ENCODE measurements at places on chromosomes 5 and 9.

- no peak for DNase-seq
Observed at GRCh38 chr9:75532233-75533050, 358.0 kb upstream of the PCSK5 start.

- DNase-seq, result no peak
Observed at GRCh38 chr5:104538734-104539133, 976.1 kb upstream of the NUDT12 start.

DNA sequence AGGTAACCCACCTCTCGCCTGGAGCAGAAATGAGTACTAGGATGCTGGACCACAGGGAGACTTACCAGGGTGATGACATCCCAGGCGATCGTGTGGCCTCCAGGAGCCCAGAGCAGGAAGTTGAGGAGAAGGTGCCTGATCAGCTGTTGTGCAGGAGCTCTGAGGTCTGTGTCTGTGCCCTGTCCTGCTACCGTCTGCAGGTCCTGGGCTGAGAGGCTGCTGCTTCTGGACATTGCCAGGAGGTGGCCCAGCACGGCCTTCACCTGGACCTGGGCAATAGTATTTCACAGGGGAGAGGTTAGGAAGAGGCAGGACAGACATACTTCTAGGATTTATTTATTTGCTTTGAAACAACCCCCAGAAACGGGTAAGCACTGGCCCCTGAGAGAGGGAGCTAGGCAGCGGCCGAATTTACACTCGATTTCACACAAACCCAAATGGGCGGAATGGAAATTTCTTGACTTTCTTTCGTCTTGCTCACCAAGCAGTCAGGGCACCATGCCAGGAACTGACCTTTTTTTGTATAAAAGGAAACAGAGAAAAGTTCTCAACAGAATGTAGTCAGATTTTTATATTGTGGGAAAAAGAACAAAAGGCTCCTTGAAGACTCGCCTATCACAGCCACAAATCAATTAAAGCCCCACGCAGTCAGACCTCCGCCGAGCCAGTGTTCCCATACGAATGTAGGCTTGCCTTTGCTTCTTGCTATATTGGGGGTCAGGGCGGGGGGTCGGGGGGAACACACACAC lies 210.3 kb downstream of the FANCC start:
- DNase-seq, result no peak

DNA sequence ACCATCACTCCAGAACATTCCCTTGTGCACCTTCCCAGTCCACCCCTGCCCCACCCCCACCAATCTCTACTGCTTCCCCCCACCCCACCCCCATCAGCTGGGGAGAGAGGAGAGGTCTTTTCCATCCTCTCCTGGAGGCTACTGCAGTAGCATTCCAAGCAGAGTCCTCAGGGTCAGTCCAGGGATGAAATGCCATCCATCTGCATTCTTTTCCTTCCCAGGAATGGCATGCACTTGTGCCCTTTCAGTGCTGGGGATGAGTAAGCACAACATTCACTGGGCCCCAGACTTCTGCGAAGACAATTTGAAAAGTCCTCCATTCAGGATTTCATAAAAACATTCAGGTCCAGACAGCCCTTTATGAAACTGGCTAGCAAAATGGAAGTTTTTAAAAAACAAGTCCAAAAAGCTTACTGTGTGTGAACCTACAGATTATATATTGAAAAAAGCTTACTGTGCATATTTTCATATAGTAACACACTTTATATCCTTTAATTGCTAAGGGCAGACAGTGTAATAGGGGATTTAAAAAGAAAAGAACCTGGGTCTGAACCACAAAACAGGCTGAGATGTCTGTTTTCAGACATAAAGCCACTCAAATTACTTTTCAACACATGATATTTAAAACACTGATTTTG lies 50.0 kb upstream of the GOLPH3 start:
- no peak for DNase-seq

DNA sequence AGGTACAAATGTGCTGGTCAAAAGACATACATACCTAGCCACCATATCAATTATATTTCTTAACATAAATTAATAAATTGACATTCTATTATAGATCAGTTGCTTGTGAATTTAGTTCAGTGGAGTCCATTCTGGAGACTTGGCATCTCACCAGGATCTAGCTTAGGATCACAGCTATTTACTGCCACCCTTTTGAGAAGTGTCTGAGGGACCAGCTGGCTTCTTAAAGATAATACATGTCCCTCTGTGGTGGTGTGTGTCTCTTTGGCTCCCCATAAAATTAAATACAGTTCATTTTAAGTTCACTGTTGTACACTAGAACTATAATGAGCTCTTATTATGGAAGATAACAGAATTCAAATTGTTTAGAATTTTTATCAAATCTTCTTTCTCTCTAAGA lies 290.7 kb downstream of the PRELID2 start:
- no peak for DNase-seq

GRCh38 chr9:94134629-94135028 lies 50.4 kb downstream of the PTPDC1 start:
- DNase-seq, result no peak

- no peak for DNase-seq
Observed at GRCh38 chr9:113529336-113530009, 65.9 kb downstream of the RGS3 start.

GRCh38 chr5:44691802-44692201 lies 116.9 kb upstream of the MRPS30 start:
- DNase-seq, result no peak

GRCh38 chr5:50325237-50325832 lies 115.8 kb downstream of the EMB start:
- DNase-seq, result no peak

GRCh38 chr5:122063836-122064235 lies 14.2 kb downstream of the LOX start:
- DNase-seq, result no peak

- no peak for DNase-seq
Observed at GRCh38 chr5:40321514-40321913, 358.2 kb upstream of the PTGER4 start.

DNA sequence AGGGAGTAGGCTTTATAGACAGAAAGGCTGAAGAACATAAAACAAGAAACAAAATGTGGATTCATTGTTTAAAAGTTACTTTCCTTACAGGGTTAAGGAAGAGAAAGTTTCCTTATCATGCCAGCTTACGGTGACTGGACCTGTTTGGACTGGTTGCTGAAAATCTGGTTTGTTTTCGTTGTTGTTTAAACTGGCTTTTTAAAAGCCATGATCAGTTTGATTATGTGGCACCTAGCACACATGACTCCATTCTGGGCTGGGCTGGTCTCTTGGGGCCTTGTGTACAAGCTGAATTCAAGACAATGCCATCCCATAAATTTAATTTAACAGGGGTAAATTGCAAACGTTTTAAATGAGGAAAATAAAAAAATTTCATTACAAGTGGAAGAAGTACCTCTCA lies 18.4 kb upstream of the ZNF474 start:
- no peak for DNase-seq

GRCh38 chr9:124309667-124310084 lies 51.9 kb downstream of the NEK6 start:
- DNase-seq, result no peak

GRCh38 chr5:173660481-173661280 lies 44.2 kb upstream of the BOD1 start:
- no peak for DNase-seq

DNA sequence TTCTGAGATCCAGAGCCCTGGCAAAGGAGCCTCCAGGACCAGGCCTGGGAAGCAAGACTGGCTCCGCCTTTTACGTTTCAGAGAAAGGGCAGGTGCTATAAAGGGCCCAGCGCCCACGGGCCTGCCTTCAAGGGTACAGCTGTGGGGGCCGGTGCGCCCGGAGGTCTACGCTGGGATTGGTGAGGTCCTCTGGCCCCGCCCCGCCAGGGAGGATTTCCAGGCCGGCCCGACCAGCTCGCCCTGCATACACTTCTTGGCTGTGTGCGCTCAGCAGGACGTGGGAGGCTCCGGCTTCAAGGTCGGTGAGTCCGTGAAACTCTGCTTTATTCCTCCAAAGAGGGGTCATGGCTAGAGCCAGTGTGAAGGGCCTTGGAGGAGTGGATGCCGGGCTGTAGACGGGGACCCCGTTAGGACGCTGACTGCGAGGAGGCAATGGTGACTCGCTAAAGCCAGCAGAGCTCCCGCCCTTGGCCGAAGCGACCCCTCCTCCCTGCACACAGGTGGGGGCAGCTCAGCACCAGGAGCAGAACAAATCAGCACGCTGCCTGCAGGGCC lies at the start of gene CKMT2:
CKMT2 (plus strand) TSS at position 243 of the 555 bp plus-strand sequence. CDS start 17,811 bp downstream, outside the sequence.
- DNase-seq, result no peak

DNA sequence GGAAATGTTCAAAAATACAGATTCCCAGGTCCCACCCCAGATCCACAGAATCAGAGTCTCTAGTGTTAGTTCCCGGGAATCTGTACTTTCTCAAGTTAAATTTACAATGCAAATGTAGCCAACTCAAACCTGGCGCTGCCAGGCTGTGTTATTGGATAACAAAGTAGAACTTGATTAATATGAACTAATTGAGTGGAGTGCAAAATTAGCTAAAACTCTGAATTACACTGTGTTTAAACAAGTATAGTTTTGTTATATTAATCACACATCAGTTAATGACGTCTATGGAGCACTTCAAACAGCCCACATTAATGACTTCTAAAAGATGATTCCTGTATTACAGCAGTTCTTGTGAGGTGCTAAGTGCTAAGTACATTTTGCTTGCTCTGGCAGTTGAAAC lies 32.4 kb upstream of the CYFIP2 start:
- no peak for DNase-seq

DNA sequence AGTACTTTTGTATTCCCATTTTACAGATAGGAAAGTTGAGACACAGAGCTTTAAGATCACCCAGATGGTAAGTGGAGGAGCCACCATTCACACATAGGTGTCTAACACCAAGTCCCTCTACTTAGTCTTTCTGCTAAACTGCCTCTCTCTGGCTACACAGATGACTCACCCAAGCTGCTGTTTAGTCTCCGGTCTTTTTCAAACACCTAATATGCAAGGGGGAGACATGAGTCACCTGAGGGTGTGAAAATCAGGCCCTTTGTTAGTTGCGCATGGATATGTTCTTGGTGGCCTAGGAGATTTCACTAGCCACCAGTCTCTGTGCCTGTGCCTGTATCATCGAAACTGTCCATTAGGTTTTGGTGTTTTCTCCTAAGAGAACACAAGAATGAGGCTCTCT lies 117.8 kb downstream of the MAST4 start:
- no peak for DNase-seq

DNA sequence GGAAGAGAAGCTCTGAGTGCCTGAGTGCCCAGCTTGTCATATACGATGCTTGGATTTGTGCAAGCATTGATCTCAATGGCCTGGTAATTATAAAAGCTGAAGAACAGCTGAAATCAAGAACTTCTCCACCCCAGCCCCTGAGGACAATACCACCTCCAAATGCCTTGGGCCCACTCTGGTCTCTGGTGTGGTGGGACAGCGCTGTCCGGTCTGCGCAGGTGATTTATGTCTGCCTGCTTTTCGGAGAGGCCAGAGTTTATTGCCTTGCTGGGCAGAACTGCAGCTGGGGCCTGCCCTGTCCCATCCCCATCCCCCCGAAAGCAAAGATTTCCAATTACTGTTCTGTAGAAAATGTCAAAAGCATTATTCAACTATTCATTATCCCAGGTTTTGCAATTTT lies 1.1 kb upstream of the PDZD2 start:
- DNase-seq, result no peak

- no peak for DNase-seq
Observed at GRCh38 chr9:79286992-79287707, 284.6 kb upstream of the TLE4 start.

GRCh38 chr9:127556871-127557270 lies 55.2 kb upstream of the STXBP1 start:
- no peak for DNase-seq

DNA sequence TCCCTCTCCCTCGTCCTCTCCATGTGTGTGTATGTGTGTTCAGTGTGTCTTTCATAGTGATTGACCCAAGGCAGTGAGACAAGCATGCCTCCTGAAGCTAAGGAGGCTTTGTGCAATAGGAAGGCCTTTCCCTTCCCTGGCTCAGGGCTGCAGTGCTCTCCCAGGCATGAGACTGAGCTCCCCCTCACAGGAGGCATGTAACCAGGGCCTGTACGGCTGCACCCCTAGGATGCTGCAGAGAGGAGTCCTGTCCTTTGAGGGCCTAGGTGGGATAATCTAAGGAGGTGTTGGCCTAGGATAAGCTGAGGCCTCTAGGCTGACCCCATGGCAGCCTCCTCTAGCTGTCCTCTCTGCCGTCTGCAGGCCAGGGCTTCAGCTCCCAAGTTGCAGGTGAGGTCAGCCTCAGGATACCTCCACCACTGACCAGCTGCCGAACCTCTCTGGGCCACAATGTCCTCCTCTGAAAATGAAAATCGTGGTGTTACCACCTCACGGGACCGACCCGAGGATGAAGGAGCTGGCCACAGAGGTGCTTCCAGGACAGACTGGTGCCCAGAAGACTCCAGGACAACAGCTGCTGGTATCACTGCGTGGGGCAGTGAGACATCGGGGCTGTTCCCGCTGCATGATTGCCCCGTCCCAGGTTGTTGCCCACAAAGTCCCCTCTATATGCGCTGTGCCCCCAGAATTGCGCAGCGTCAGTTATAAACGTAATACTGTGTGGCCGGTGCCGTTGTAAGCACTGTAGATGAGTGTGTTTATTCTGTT lies 129.6 kb downstream of the BARX1 start:
- DNase-seq, result no peak

- DNase-seq, result no peak
Observed at GRCh38 chr5:22908129-22908528, 55.0 kb upstream of the CDH12 start.

- DNase-seq, result no peak
Observed at GRCh38 chr9:18990494-18990893, 42.5 kb downstream of the SAXO1 start.

GRCh38 chr5:85159395-85159794 lies 774.7 kb upstream of the EDIL3 start:
- DNase-seq, result no peak

GRCh38 chr5:65812648-65813047 lies 90.6 kb downstream of the NLN start:
- no peak for DNase-seq

DNA sequence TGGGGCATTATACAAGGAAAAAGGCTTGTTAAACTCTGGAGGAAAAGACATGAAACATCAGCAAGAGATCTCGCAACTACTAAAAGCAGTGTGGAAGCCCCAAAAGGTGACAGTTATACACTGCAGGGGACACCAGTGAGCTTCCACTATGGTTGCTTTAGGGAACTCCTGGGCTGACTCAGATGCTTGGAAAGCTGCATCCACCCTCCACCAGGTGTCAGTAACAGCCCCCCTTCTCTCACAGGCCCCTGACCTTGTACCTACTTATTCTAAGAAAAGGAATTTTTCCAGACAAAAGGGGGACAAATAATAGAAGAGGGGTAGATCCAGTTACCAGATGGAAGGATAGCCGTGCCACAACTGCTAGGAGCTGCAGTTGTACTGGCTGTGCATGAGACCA lies 154.4 kb upstream of the COX7C start:
- DNase-seq, result no peak

- DNase-seq, result no peak
Observed at GRCh38 chr9:130072515-130073235, 19.0 kb downstream of the GPR107 start.
